ENCODE measurements at places on chromosomes 3 and 15.

DNA sequence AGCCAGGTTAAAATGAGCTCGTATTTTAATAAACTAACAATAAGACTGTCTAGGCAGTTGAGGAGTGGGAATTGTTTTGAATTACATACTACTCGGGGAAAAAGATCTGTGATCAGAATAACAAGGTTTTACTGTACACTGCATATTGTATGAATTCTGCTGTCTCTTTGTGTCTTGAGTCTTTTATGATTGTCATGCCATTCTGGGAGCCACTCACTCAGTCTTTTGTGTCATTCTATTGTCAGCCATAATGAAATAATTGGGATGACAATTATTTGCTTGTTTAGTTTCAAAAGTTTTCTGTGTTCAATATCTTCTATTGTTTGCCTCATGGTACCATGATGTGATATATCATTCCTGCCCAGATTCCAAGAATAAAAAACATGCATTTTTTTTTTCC, 339.6 kb upstream of the TBL1XR1 start:
- DNase-seq: no peak

DNA sequence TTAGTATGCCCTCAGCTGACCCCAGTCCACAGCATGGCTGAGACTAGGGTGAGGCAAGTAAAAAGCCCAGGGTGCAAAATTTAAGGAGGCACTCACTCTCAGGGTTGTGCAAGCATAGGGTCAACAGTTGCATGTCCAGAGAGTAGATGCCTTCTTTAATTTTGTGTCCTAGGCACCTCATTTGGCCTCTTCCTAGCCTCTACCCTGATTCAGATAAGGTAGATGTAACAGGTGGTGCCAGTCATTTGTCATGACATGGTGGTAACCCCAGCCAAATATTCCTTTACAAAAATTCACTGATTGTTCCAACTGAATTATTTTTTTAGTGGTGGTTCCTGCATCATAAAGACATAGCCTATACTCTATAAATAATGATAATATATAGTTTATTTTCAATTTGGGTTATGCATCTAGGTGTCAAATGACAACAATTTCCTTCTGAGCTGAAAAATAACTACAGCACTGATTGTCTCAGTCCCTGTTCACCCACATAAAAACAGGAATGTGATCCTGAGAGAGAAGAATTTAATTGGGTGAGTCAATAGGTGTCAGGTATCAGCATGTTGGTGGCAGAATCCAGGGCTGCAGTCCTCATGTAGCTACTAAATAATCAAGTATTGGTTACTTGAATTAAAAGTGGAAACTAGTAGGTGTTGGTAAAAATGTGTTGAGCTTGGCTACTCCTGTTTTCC, 44.2 kb upstream of the TIPARP start:
- no peak for DNase-seq

GRCh38 chr15:63396152-63396928, 14.7 kb upstream of the CA12 start:
- no peak for DNase-seq

DNA sequence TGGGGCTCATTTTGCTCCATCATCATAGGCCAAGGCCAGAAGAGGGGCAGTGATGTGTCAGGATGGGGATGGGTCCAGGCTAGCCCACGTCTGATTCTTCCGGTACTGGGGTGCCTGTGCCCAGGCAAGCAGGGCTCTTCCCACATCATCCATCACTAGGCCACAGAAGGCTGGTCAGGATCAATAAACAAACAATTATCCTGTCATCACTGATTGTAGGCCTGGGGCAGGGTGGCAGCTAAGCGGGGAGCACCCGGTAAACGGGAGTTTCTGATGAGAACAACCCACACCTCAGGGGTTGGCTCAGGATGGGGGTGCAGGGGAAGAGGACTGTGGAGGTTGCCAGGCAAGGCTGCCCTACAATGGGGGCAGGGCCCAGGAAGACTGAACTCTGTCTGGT, 18.1 kb upstream of the CACNA2D2 start:
- no peak for DNase-seq

- DNase-seq: no peak
Observed at GRCh38 chr3:190183121-190183520, 62.4 kb upstream of the P3H2 start.

DNA sequence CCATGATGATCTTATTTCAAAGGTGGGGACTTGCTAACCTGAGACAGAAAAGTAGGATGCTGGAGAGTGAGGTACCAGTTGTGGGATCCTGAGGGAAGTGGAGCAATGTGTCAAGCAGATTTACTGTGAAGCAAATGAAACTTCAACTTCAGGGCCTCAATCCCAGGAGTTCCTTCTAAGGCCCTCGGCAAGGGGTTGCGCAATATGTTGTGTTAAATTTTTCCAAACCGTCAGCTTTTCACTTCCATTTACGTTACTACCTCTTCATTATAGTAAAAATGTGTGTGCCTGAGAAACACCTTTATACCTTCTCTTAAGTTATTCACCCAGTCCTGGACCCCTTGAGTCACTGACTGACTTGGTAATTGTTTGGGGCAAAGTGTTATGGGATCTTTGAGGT, 42.5 kb upstream of the KCNH8 start:
- DNase-seq: no peak

DNA sequence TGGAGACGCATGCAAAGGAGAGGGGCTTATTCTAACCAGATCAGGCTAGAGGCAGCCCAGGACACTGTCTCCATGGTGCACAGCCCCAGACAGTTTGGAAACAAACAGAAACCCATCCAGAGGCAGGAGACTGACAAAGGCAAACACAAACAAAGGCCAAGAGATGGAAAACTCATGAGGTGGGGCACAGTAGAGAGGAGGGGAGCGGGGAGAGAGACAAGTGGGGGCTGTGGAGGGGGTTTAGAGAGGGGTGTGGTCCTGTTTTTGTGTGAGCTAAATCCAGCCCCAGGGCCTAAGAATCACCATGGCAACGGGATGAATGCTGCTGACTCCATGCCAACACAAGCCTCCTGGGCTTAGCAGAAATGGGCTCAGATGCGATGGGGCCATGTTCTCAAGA, 32.3 kb downstream of the PARP16 start:
- DNase-seq: no peak

DNA sequence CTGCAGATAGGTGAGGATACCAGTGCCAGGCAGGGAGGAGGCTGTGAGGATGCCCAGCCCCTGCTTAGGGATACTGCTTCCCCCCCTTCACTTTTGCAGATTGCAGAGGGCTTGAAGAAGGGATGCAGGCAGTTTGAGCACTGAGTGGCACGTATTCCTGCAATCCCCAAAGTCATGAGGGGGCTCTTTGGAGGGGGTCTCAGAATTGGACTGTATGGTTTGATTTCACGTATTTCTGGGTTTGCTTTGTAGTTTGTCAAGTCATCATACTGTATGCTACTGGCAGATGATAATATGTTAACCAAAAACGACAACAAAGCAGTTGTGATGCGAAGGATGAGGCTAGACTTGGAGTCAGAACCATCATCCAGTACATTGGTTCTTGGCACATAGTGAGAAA, 28.1 kb downstream of the CHST14 start:
- DNase-seq: no peak

- no peak for DNase-seq
Observed at GRCh38 chr3:34298653-34299052, 500.2 kb downstream of the PDCD6IP start.

DNA sequence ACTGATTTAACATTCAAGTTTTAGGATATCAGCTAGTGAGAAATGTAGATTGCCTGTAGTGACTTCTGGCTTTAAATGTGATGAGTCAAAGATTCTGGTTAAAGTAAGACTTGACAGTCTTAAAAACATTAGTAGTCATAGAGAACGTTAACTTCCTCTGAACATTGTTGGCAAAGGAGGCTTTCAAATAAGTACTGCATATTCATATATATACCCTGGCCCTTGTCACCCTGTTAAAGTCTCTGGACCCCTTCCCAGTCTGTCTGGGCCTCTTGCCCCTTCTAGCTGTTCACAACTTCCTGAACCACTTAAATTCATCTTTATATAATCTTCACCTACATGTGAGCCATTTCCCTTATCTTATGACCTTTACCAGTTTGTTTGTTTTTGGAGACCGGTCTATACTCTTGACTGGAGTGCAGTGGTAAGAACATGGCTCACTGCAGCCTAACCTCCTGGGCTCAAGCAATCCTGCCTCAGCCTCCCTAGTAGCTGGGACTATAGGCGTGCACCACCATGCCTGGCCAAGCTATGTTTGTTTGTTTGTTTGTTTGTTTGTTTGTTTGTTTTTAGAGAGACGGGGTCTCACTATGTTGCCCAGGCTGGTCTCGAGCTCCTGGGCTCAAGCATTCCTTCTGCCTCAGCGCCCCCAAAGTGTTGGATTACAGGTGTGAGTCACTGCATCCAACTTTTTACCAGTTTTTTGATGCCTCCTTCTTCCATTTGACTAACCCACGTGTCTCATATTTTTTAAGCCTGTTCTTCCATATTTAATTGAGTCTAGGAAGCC, 64.4 kb upstream of the CRTC3 start:
- DNase-seq: no peak

DNA sequence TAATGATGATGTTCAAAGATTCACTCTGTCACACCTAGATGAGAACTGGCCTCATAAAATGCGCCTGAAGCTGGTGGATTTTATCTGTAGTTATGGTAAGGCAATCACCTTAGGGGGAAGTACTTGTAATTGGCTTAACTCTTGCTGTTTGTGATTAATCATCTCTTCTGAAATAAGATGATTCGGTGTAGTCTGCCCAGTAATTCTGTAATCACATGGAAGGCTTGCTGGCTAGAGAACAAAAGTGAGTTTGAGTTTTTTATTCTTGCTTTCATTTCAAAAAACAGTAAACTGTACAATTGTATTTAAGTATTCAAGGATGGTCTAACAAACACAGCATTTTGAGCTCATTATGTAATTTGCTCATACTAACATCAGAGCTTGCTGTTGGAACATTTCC, 72.1 kb downstream of the OTOL1 start:
- DNase-seq: no peak

GRCh38 chr15:74964794-74965193, 8.2 kb upstream of the RPP25 start:
- DNase-seq: no peak

- DNase-seq: no peak
Observed at GRCh38 chr15:40192942-40193341, 32.1 kb downstream of the BUB1B start.

DNA sequence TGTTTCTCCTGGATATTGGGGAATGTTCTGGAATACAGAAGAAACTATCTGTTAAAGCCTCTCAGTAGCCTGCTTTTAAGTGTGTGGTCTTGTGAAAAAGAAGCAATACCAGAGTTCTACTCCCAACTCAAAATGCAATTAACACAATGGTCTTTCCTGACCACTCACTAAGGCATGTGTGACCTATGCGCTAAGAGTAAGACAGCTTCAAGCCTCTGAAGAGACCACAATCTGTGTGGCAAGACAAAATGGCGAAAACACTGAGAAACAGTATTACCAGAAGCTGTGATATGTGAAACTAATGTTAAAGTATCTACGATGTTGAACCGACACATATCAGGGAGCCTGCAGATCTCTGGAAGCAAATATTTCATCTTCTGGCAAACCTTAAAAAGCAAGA, 33.8 kb downstream of the RYK start:
- DNase-seq: no peak

GRCh38 chr3:192869131-192870031, 48.3 kb downstream of the MB21D2 start:
- no peak for DNase-seq

GRCh38 chr3:141482245-141482922, 4.4 kb upstream of the RASA2 start:
- no peak for DNase-seq
